ENCODE measurements at places on chromosomes 13 and 19. TPM values are rescaled to one million over a fixed set of nuclear protein-coding genes. Genes with fewer than 3 reads are reported as not detected.

ATP4A gene
- not detected for total RNA-seq

TPTE2 gene
- total RNA-seq = not detected

LRRC8E gene
- total RNA-seq = 5.5 TPM

DACT3 gene
- 0.22 TPM for total RNA-seq

ZNF415 gene
- not detected for total RNA-seq

FFAR2 gene
- total RNA-seq = 0.02 TPM

OPA3 gene
- total RNA-seq = 18.5 TPM

SIGLEC12 gene
- total RNA-seq = not detected

MATK gene
- total RNA-seq = 1.3 TPM

SYT3 gene
- 0.52 TPM for total RNA-seq

IGLON5 gene
- 0.12 TPM for total RNA-seq

ICAM5 gene
- 0.91 TPM for total RNA-seq

HNRNPA1L2 gene
- 6.1 TPM for total RNA-seq

TNFSF13B gene
- 0.41 TPM for total RNA-seq

SIN3B gene
- total RNA-seq = 21.5 TPM

SIGLEC7 gene
- not detected for total RNA-seq

NEK5 gene
- total RNA-seq = not detected

R3HDM4 gene
- total RNA-seq = 28.8 TPM

FOSB gene
- 9.6 TPM for total RNA-seq

S1PR2 gene
- 0.63 TPM for total RNA-seq

ADM5 gene
- 5.0 TPM for total RNA-seq

TNFRSF19 gene
- total RNA-seq = 2.9 TPM

FFAR3 gene
- total RNA-seq = not detected

SIGLEC10 gene
- 0.03 TPM for total RNA-seq

CFAP97D2 gene
- total RNA-seq = not detected

SERTAD1 gene
- 40.8 TPM for total RNA-seq

WDR87 gene
- not detected for total RNA-seq

BRME1 gene
- total RNA-seq = 0.57 TPM

SPRY2 gene
- total RNA-seq = 16.3 TPM

PLPPR3 gene
- total RNA-seq = 5.0 TPM

LILRB3 gene
- total RNA-seq = 0.39 TPM

ACTMAP gene
- 19.6 TPM for total RNA-seq

ZNF729 gene
- total RNA-seq = not detected

GRK1 gene
- total RNA-seq = 0.19 TPM

KIR2DL3 gene
- total RNA-seq = not detected

PSMC4 gene
- 297 TPM for total RNA-seq

CELF5 gene
- 0.29 TPM for total RNA-seq

ZNF709 gene
- total RNA-seq = not detected

TLE6 gene
- total RNA-seq = 6.8 TPM

ANKLE1 gene
- total RNA-seq = 0.41 TPM

ZNF787 gene
- total RNA-seq = 49.1 TPM

HIPK4 gene
- 0.34 TPM for total RNA-seq

CEACAM21 gene
- total RNA-seq = not detected

BCL2L12 gene
- total RNA-seq = 57.1 TPM

ADGRE2 gene
- total RNA-seq = 1.1 TPM

CD209 gene
- not detected for total RNA-seq

All from A549 treated with AZD2906 at 1 μM for 4 hours (cell line).